ENCODE measurements at places on chromosomes 2 and 18. TPM values are rescaled to one million over a fixed set of nuclear protein-coding genes. Genes with fewer than 3 reads are reported as not detected.

DNA sequence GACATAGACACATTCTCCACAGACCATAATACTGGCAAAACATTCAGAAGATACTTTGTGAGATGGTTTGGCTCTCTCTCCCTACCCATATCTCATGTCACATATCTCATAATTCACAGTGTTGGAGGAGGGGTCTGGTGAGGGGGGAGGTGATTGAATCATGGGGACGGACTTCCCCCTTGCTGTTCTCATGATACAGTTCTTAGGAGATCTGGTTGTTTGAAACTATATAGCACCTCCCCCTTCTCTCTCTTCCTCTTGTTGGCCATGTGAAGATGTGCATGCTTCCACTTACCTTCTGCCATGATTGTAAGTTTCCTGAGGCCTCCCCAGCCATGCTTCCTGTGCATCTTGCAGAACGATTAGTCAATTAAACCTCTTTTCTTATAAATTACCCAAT is 61.1 kb downstream of the HK2 start:
- no peak for DNase-seq

DNA sequence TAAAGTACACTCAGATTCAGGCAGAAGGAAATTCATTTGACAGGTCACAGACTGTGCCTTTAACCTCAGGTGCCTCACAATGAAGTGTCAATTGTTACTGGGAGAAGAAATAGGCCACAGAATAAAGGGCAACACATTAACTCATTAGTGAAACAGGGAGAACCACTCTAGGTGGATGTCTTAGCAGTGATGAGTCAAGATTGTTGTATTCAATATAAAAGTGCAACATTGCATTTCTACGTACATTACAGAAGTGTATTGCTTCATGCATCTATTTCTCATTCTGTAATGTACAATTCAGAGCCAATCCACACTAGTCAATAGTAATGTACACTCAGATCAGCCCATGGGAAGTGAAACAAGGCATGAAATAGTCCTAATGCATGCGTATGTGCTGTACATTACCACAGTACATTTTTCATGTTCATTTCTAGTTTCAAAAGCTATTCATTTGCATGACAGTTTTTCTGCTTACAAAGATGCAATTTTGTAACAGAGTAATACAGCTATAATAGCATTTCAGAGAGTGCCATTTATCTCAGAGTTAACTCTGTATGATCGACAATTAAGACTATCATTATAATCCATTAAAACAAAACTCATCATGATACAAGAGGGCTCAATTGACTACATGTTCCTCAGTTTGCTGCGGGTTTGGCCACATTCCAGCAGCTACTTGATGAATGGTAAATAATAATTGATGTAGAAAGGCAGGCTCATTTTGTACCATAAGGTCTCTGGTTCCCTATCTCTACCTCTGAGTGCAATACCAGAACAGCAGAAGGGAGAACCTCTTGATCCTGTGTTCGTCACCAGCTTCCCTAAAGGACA is 12.2 kb upstream of the ARL5A start:
- DNase-seq = no peak

DNA sequence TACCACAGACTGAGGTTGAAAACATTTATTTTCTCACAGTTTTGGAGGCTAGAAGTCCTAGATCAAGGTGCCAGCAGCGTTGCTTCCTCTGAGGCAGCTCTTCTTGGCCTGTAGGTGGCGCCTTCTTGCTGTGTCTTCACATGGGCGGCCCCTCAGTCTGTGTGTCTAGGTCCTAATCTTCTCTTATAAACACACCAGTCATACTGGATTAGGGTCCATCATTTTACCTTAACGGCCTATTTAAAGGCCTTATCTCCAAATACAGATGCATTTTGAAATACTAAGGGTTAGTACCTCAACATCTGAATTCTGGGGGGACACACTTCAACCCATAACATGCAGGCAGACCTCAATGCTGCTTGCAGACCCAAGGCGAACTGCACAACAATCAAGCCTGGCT is 4.4 kb upstream of the RMC1 start:
- DNase-seq = peak; percentile 66

- DNase-seq = no peak
These were observed 98.2 kb upstream of the STK39 start for GRCh38 chr2:168345601-168346000.

The SAG gene
- 0.12 TPM for total RNA-seq

The NCKAP5 gene
- 0.49 TPM for total RNA-seq
